ENCODE measurements at places on chromosomes 5 and 9.

GRCh38 chr9:89488936-89489335 lies 9.0 kb downstream of the SEMA4D start:
- no peak for DNase-seq

- DNase-seq, result no peak
Measured at GRCh38 chr9:82134010-82134409, 145.4 kb downstream of the SPATA31D1 start.

- no peak for DNase-seq
Measured at GRCh38 chr5:67050635-67051034, 146.0 kb downstream of the CD180 start.

DNA sequence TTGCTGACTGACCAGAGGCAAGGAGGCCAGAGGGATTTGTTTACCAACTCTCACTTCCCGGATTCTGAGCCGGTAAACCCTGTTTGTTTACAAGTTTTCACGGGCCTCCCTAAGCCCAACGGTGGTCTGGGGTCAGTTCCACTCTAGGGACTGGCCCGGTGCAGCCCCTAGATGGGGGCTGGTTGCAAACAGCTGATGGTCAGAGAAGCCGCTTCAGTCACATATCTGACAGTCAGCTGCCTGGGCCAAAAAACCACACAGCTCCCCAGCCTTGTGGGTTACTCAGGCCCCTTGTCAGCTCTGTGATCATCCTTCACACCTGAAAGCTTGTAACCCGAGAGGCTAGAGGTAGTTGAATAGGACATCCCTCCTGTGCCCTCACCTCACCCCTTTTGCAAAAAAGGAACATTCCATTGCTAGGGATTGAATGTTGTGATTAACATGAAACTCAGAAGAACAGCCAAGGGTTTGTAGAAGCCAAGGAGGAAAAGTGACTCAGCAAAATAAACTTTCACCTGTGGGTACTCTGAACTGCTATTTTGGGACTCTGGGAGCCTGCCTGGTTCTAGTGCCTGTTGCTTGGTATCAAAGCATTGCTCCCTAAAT lies 40.4 kb downstream of the SAR1B start:
- no peak for DNase-seq

- DNase-seq, result no peak
Measured at GRCh38 chr9:93808115-93809029, 146.8 kb downstream of the BARX1 start.

DNA sequence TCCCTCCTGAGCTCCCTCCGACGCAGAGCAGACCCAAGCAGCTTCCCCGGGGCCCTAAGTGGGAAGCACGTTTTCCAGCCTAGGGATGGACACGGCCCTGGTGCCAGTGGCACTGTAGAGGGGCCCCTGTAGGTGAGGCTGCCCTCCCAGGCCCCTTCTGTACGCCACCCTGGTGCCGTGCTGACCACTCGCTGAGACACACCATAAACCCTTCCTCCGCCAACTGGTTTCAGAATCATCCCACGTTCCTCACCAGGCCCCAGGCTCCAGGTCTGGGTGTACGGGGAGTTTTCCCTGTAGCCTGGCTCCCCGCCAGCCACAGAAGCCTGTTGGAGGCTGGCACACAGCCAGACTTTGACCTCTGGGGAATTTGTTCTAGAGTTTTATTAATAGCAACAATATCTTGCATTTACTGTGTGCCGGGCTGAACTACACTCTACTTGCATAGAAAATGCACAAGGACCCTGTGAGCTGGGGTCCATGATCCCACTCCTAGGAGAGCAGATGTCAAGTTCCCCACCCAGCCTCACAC lies 18.2 kb upstream of the WDR38 start:
- no peak for DNase-seq

DNA sequence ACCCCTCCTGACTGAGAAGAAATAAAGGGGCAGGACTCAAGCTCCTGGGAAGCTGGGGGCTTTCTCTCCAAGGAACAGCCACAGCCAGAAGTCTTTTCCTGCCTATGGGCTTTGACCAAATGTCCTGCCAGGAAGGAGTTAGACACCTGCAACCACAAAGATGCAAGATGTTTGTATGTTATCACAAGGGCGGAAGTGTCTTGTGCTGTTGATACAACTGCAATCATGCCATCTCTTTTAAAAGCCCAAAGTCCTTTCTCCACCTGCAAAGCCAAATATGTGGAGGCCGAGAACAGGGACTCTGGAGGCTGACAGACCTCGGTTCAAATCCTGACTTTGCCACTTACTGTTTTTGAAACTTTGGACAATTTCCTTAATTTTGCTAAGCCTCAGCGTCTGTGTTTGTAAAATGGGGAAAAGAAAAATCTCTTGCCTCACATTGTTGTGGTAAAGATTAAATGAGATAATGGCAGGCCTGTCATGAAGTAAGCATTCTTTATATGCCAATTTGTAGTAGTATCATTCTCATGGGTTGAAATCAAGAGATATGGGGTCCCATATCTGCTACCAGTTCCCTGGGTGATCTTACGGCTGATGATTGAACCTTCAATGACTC lies 17.0 kb downstream of the HRH2 start:
- no peak for DNase-seq

- DNase-seq, result no peak
Measured at GRCh38 chr9:87639949-87640348, 86.0 kb upstream of the CTSL start.

GRCh38 chr5:160921423-160922285 lies 69.6 kb upstream of the ATP10B start:
- no peak for DNase-seq

- DNase-seq, result no peak
Measured at GRCh38 chr5:38258042-38258318, 379 bp upstream of the EGFLAM start.

DNA sequence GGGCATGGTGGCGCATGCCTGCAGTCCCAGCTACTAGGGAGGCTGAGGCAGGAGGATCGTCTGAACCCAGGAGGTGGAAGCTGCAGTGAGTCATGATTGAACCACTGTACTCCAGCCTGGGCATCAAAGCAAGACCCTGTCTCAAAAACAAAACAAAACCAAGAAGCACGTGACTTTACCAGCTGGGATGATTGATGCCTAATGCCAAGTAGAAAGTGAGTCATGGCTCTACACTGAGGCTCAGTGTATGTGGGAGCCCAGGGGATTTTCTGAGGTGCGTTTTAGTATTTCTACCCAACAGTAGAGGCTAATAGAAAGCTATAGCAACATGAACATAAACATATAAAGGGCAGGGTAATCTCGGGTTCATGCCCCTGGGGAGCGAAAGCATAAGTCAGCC lies 13.9 kb upstream of the BRD3OS start:
- DNase-seq, result no peak

DNA sequence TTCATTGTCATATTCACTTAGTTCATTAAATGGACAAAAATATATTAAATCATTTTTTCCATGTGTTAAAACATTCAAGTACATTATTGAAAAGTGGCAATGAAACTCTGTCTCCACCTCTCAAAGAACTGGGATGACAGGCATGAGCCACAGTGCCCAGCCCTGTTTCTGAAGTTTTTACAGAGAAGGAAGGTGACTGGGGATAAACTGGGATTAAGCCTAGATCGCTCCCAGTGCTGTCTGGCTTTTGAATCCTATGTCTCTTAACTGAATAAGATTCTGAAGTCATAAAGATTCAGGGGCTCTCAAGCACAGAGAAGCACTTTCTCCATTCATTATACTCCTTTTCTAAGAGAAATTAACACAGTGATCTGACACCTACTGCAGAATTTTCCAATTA lies 88.3 kb downstream of the SLC38A9 start:
- DNase-seq, result no peak

DNA sequence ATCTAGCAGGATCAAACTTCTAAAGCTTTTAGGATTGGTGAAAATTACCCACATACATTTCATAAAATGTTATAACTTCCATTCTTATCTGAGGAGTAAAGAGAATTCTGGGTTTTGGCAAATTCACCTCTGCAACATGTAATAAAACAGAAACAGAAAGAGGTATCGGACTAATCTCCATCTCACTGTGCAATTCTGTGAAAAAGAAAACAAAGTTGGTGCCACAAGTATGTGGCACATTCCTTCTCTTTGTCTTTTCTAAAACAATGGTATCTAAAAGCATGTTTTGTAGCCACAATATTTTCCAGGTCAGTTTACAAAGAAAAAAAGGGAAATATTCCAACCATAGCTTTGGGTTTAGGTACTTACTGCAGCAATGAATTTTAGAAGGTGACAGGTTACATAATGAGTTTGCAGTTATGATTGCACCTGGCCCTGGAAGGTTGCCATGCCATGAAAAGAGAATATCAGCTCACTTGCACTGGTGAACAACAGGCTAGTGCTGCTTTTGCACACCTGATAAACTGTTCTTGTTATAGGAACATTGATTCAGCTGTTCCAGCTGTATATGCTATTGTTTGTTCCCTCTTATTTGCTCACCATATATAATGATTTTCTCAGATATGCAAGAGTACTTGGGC lies 491.3 kb upstream of the MEF2C start:
- no peak for DNase-seq

GRCh38 chr5:101473483-101473882 lies 570.4 kb upstream of the ST8SIA4 start:
- DNase-seq, result no peak

- DNase-seq, result no peak
Measured at GRCh38 chr5:41707853-41708603, 162.2 kb downstream of the OXCT1 start.

- no peak for DNase-seq
Measured at GRCh38 chr5:89125372-89125771, 242.4 kb upstream of the MEF2C start.

DNA sequence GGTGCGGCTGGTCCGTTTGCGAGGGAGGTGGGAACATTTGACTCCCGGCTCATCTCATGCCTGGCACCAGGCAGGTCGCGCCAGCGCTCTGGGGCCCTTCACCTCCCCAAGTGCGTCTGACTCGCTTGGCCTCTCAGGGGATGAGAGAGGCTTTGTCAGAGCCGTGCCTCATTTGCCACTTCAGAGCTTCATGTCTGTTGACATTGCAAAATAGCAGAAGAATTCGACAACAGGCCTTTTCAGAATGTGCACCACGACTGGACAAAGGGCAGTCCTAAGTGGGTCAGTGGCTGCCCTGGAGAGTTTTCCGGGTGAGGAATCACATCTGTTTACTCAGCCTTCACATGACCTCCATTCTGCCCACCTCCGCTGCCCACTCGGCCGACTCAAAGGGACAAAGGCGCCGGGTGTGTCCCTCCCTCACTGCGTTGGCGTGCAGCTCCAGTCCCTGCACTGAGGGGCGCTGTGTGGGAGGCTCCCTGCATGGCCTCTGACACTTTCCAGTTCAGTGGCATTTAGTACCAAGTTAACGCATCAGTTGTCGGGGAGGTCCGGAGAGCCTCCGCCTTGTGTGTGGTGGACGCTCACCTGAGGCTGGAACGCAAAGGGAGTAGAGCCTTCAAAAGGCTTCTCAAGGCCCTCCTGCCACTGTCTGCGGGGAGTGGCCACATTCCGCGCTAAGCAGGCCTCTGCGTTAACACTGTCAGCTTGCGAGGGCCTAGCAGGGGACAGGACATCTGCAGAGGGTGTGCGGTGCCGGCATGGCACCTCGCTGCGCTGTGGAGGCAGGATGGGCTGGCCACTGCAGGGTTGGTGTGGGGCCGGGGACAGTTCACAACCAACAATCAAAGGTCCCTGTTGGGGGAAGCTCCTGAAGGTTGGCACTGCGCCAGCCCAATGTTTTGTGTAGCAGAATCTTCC lies 171.5 kb downstream of the NXNL2 start:
- DNase-seq, result no peak

DNA sequence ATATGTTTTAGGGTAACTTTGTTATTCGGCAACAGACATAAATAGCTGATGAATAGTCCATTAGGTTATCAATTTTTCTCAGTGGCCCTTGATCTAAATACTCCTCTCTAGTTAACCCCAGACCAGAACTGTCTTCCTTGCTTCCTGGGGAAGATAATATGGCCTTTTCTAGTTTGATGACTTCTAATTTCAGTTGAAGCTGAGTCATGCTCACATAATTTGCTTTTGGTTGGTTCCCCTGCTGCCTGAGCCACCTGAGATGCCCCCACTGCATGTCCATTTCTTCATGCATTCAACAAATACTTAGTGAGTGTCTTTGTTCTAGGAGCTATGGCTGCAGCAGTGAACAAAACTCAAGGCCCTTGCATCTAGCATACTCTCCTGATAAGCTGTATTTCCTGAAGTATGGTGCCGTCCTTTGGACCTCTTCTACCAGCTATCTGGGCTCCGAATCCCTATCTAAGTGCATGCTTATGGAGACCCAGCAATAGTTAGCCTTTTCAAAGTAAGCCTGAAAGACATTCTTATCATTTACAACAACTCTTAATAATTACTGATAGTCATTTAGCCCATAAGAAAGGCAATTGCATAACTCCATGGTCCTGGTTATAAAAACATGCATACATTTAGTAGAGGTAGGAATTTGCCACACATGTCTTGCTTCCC lies 84.5 kb upstream of the SLC12A2 start:
- no peak for DNase-seq

DNA sequence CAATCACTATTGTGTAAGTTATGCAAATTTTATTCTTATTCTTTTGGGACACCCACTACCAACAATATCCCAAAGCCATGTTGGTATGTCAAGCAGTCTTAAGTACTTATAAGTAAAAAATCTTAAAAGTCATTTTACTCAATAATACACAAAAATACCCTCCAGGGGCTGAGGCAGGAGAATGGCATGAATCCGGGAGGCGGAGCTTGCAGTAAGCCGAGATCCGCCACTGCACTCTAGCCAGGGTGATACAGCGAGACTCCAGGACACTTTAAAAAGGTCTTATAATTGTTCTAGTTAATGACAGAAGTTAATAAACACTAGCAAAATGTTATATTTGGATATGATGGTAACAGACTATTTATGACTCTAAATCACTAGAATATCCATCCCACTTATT lies 16.8 kb downstream of the CLINT1 start:
- no peak for DNase-seq

DNA sequence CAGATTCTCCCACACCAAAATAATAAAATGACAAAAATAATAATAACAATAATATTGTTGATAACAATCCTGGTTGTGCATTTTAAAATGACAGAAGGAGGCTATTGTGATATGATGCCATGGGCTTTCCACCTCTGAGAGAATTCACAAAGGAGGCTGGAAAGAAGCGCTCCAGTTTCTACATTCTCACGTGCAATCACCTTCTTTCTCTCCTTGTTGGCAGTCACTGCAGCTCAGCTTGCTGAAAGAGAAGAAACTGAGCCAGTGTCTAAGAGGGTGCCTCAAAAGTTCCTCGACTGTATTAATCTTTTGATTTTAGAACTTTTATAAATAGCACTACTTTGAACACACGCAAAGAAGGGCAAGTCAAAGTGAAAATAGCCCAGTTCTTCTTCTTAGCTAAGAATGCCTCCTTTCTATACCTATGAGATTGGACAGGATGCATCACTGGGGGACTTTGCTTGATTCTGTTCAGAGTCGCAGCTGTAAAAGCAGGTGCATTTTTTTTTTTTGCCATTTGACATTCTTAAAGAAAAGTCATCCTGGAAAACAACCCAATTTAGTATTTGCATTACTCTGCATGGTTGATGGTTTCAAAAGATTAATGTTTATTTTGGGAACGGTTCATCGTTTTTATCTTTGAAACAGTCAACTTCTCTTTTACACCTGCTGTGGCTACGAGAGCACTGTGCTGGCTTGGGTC lies 12.4 kb upstream of the SUB1 start:
- no peak for DNase-seq

DNA sequence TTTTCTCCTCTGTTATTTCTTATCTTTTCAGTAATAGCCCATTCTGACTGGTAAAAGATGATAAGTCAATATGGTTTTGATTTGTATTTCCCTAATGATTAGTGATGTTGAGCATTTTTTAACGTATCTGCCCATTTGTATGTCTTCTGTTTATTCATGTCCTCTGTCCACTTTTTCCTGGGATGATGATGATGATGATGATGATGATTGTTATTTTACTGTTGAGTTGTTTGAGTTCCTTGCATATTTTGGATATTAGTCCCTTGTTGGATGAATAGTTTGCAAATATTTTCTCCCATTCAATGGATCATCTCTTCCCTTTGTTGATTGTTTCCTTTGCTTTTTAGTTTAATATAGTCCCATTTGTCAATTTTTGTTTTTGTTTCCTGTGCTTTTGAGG lies 27.0 kb downstream of the UTP15 start:
- DNase-seq, result no peak
